Activated CD4-positive, alpha-beta T cell treated with anti-CD3 and anti-CD28 coated beads for 36 hours (primary cell): ENCODE measurements at places on chromosomes 16 and 17. TPM values are rescaled to one million over a fixed set of nuclear protein-coding genes. Genes with fewer than 3 reads are reported as not detected.
A peak's percentile ranks its signal among the peaks of the same experiment; 100 is the strongest.

Gene ARHGAP23
- 0.55 TPM for total RNA-seq

Gene GUCY2D
- total RNA-seq: not detected

Gene SCN4A
- 0.50 TPM for total RNA-seq

Gene BICDL2
- total RNA-seq: 1.2 TPM

Gene TMEM114
- not detected for total RNA-seq

Gene ODAD4
- total RNA-seq: 0.81 TPM

Gene CTRB2
- total RNA-seq: not detected

Gene CCL11
- total RNA-seq: not detected

Gene SLC13A2
- not detected for total RNA-seq

GRCh38 chr16:55821210-55821609, 11.7 kb downstream of the CES1 start:
- no peak for DNase-seq

GRCh38 chr16:27813591-27813990, 249.9 kb downstream of the GSG1L start:
- DNase-seq: no peak

GRCh38 chr17:2710803-2711607, 559 bp downstream of the CLUH start:
- DNase-seq: peak; percentile 61

- no peak for DNase-seq
These were observed 658 bp downstream of the RAB5C start for GRCh38 chr17:42153919-42154742.

- peak; percentile 85 for DNase-seq
These were observed 5.4 kb upstream of the ZNF213 start for GRCh38 chr16:3129137-3130131.

- no peak for DNase-seq
These were observed 45.1 kb upstream of the TAOK1 start for GRCh38 chr17:29345066-29345465.

DNA sequence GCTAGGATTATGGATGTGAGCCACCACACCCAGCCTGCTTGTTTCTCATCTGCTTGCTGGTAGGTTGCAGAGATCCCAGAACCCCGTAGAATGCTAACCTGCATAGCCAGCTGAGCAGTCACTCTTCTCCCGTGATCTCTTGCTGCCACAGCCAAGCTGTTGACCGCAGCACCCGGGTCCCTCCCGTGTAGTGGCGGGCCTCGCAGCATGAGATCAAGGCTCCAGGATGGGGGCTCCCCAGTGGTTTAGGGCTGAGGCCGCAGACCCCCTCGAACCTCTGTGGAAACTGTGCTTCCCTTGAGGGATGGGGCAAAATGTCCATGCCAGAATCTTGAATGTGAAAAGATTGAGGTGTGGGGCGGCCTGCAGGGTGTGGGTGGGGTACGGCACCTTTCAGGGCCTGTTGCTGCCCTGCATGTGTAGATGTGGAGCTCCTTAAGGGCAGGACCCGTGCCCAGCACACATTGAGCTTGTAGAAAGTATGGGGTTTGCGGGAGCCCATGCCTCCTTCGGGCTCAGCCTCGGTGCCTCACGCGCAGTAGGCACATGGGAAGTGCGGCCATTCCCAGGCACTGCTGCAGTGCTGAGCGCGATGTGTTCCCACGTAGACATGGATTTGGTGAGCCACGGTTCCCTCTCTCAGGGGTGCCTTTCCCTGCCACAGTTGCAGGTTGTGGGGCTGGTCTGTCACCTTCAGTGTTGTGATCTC, 99.9 kb downstream of the BANP start:
- DNase-seq: no peak

- DNase-seq: no peak
These were observed 505.3 kb downstream of the HAPSTR1 start for GRCh38 chr16:9596788-9597187.

GRCh38 chr17:58186591-58186990, 5.9 kb upstream of the EPX start:
- no peak for DNase-seq

DNA sequence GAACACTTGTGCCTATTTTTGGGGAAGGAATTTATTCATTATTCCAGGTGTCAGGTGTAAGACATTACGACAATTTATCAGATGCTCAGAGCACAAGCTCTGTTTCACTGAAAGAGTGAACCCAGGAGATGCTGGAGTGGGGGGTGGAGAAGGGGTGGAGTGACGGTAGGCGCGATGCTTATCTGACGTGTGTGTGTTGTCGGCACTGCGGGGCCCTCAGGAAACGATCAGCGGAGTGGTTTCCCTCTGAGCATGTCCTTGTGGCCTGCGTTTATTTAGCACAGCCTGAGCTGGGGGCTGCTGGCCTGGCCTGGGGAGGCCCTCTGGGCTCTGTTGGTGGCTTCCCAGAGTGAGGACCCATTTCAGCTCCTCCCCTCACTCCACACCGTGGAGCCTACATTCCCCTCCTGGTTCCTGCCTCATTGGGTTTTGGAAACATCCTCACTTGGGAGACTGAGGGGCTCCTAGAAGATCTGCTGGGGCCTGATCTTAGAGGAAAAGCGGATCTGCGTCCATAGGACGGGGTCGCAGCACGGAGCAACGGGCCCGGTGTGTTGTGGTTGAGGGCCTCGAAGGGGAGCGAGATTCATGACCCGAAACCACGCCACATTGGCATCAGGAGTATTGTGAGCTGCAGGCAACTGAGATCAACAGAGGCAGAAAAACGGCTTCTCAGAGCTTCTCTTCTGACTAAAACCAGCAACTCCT, 19.0 kb upstream of the GNG13 start:
- peak; percentile 59 for DNase-seq

DNA sequence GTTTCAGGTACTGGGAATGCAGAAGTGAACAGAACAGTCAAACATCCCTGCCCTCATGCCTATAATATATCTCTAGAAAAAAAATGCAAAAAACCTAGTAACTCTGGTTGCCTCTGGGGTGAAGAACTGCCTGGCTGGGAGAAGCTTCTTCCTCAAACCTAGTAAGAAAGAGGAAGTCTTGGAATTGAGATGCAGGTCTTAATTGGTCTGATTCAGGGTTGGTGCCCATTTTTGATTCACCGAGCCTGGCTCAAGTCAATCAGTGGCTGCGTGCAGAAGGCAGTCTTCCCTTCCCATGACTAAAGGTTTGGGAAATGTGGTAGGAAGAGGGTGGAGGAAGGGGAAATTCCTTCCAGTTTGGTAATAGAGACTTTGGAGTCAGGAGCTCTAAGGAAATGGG, 22.4 kb downstream of the CDRT15 start:
- DNase-seq: no peak

DNA sequence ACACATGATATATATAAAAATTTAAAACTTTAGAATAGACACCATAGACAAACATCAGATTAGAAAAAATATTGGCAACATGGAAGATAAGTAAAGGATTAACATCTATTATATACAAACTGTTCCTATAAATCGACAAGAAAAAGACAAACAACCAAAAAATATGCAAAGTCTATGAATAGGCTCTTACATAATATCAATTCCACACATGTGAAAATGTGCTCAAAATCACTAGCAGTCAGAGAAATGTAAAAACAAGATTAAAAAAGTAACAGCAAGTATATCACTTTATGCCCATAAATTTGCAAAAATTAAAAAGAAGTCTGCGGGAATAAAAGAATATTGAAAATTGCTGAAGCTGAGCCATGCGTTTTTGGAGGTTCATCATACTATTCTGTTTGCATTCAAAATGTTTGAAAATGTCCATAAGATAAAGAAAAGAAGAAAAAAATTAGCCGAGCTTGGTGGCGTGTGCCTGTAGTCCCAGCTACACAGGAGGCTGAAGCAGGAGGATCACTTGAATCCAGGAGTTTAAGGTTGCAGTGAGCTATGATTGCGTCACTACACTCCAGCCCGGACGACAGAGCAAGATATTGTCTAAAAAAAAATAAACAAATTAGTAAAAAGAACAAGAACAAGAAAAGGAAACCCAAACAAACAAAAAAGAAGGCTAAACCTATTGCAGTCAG, 11.2 kb upstream of the ERN2 start:
- no peak for DNase-seq

GRCh38 chr17:7794075-7794663, 39.8 kb upstream of the KDM6B start:
- DNase-seq: no peak

DNA sequence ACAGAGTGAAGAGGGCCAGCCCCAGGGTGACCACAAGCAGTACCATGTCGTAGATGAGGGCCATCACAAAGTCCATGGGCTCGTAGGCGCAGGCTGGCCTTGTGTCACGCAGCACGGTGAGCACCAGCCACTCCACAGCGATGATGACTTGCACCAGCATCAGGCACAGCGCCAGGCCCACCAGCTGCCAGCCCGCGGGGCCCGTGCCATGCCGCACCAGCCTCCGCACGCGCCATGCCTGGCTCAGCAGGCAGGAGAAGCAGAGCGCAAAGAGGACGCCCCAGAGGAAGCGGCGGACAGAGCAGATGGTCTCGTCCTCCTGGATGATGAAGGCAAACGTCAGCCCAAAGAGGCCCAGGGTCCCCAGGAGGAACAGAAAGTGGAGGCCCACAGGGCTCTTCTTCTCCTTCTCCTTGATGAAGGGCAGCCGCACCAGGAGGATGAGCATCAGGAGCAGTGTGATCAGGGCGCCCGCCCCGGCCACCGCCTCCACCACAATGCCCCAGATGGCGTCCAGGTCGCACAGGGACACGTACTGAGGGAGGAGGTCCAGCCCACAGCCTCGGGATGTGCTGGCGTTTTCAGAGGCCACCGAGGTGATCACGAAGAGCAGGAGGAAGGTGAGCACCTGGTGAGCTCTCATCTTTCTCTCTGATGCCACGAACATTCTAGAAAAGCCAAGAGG, 12.3 kb downstream of the GPRC5B start:
- no peak for DNase-seq

GRCh38 chr17:74478420-74479100, 12.1 kb downstream of the CD300A start:
- DNase-seq: peak; percentile 64

DNA sequence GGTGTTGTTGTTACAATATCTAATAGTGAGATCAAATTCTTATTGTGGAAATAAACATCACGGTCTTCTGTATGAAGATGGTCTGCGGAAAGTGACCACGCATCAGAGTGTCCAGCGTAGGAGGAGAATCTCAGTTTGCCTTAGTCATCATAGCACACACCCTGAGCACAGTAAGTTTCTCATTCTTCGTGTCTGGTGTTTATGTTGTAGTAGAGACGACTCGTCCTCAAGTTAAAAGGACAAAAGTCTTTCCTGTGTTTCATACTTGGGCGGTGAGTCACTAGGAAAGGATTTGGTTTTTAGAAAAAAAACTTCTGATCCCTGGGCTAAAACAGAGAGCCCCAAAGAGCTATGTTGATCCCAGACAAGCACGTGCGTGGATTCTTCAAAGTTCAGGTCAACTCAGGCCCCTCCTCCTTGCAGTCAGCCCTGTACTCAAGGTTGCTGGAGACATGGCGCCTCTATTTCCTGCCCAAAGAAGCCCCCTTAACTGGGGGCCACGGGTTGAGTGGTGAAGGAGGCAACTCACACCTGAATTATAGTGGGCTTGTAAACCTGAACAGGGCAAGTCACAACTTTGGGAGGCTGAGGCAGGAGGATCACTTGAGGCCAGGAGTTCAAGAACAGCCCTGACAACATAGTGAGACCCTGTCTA, 170.4 kb downstream of the ZFHX3 start:
- no peak for DNase-seq

DNA sequence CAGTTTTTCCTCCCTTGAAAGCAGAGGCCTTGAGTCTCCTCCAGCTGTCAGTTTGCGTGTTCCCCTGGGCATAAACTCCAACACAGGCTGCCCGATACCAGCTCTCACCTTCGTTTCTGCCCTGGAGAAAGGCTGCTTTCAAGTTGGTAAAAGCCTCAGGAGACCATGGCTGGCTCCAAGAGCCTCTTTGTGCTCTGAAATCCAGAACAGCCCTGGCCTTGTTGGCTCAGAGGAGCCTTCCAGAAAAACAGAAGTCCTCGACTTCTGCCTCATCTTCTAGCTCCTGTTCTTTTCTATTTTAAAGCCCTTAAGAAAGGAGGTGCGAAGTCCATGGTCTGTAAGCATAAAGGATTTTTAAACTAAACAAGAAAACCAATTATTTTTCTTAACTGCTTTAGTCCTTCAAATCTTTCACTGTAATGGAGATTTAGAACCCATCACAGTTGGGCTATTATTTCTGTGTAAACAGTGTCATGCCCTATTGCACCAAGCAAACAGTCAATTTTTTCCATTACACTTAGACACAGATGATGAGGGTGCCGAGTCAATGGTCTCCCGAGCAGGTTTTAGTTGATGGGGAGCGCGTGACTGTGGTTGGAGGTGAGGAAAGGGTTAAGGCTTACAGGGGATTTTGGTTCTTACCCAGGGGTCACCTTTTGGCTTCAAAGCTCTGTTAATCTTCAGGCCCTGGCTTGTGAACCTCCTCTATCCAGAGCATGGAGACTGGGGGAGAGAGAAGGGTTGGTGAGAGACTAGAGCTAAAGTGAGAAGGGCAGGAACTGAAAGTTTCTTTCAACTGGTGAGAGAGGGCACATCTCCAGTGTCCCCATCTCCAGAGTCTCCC, 212.8 kb downstream of the MSI2 start:
- DNase-seq: peak; percentile 45

- no peak for DNase-seq
These were observed 551.9 kb upstream of the CA10 start for GRCh38 chr17:52710363-52710901.

DNA sequence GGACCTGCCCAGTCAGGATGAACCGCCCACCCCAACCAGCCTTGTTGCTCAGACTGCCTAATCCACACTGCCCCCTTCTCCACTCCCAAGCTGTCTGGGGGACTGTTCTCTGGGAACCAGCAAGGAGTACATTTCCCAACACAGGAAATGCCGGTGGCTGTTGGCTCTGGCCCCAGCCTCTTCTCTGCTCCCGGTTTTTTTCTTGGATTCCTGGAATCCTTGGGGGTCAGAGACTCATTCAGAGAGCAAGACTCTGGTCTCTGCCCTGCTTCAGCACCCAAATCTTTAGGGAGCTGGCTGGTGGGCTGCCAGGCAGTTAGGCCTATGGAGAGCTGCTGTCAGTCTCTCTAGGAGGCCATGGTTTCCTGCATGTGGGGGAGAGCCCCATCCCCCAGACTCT, 10.8 kb upstream of the MTMR4 start:
- no peak for DNase-seq

GRCh38 chr17:60463157-60463835, 41.0 kb downstream of the CHCT1 start:
- no peak for DNase-seq

DNA sequence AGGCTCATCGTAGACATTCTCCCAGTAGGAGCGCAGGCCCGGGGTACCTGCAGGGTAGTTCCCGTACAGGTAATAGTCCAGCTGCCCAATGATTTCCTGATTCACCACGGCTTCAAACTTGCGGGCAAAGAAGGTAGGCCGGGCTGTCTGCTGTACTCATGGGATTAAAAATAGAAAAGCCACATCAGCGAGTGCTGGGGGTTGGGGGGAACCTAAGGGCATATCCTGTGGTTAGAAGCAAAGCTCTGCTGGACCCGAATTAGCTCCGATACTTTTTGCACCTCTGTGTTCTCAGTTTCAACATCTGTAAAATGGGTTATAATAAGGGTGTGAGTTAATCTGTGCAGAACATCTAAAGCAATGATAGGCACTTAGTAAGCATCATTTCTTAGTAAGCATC, 336.2 kb downstream of the XYLT1 start:
- no peak for DNase-seq
